ENCODE measurements at places on chromosomes 6 and 20.

DNA sequence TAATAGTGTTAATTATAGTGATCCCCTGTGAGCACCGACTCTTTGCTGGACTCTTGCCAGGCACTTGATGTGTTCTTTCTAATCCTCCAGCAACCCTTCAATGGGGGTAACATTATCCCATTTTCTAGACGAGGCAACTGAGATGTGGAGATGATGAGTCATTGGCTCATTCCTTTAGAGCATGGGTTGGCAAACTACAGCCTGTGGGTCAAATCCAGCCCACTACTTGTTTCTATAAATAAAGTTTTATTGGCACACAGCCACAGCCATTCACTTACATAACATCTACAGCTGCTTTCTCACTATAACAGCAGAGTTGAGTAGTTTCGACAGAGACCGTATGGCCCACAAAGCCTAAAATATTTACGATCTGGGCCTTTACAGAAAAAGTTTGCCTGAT is 249.5 kb upstream of the KCNG1 start:
- DNase-seq = peak; percentile 47

DNA sequence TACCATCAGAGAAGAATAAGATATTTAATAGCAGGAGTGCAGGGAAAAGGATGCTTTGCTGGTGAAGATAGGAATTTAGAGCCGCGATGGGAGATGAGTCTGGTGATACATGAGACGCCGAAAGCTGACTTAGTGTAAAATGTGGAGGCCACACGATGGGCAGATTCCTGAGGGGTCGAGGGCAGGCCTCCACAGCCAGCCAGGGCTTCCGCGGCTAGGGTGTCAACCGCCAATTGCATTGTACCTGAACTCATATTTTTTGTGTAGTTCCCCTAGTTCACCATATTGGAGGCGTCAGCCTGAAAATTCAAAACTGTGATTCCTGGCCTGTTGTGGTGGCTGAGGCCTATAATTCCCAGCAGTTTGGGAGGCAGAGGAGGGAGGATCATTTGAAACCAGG is 8.5 kb downstream of the ETV7 start:
- DNase-seq = no peak

- no peak for DNase-seq
These were observed 62.4 kb downstream of the ARID1B start for GRCh38 chr6:156839591-156840001.

- peak; percentile 86 for DNase-seq
These were observed 1088.2 kb upstream of the CITED2 start for GRCh38 chr6:140462453-140463311.

GRCh38 chr6:15504581-15505350 is 158.1 kb downstream of the DTNBP1 start:
- DNase-seq = peak; percentile 98
